ENCODE measurements at places on chromosomes 11 and 22.
A peak's percentile ranks its signal among the peaks of the same experiment; 100 is the strongest.

- no peaks in the 10 kb centered on the region for H3K36me3 ChIP-seq
- no peaks in the 10 kb centered on the region for H3K27me3 ChIP-seq
- H3K4me3 ChIP-seq: no peak overlapping the region
- DNase-seq: peak; percentile 66
- no peaks in the 10 kb centered on the region for H3K4me1 ChIP-seq
- no peak overlapping the region for H3K27ac ChIP-seq
These were observed 65.5 kb upstream of the ARHGAP20 start for GRCh38 chr11:110777775-110778174.

- no peak for DNase-seq
- no peak overlapping the region for H3K27ac ChIP-seq
- no peak overlapping the region for H3K4me3 ChIP-seq
- no peaks in the 10 kb centered on the region for H3K27me3 ChIP-seq
These were observed 35.1 kb downstream of the LINC01488 start for GRCh38 chr11:69516526-69516925.

DNA sequence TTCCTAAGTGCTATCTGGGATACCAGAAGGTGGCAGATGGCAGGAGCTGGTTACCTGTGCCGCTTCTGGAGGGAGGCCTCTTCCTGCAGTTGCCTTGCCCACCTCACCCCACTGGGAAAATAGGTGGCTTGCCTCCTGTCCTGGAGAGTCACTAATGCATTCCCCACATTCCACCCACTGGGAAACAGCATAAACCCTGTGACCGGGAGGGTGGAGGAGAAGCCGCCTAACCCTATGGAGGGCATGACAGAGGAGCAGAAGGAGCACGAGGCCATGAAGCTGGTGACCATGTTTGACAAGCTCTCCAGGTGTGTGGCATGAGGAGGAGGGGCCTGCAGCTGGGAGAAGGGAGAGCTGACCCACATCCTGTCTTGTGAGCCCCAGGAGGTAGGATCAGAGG is 5.6 kb downstream of the RIC8A start:
- H3K4me1 ChIP-seq: peaks cover 15% of the 10 kb centered on the region
- H3K27ac ChIP-seq: no peak overlapping the region
- no peak overlapping the region for H3K4me3 ChIP-seq
- no peak for DNase-seq
- H3K36me3 ChIP-seq: peaks cover 46% of the 10 kb centered on the region

DNA sequence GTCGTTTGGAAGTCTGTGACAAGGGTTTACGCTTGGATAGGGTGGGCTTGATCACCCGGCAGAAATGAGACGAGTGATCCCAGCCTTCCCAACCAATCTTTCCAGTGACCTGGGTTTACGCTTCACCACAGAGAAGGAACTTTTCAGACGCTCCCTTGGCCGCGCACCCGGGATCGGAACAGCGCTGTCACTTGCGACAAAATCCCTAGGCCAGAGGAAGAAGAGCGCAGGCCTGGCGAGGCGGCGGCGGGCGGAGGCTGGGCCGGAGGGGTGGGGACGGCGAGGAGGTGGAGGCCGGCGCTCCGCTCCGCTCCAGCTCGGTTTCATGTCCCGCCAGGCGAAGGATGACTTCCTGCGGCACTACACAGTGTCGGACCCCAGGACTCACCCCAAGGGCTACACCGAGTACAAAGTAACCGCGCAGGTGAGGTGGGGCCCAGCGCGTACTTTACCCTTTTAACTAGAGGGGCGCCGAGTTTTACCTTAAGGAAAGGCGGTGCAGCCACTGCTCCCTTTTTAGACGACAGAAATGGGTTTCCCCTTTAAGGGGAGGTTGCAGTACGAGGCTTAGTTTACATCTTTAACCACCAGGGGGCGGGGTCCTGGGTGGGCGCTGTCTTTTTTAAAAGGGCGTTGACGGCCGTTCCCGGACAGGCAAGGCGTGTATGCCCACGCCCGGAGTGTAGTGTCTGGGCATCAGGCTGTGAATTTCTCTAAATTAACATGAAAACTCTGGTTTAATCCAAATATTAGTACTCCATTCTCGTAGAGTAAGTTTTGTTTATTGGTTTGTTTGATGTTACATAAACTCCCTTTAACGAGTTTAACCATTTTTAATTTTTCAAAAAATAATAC is at the start of gene SNX15:
Gene SNX15 (plus strand): TSS at position 227 of the 855 bp plus-strand sequence. CDS start 99 bp downstream, at position 326.
- H3K4me3 ChIP-seq: peak within 1 kb of the TSS; percentile 67
- H3K27ac ChIP-seq: peak within 1 kb of the TSS; percentile 66
- no peaks in the 10 kb centered on the region for H3K27me3 ChIP-seq
- no peaks in the 10 kb centered on the region for H3K36me3 ChIP-seq
- peaks cover 10% of the 10 kb centered on the region for H3K4me1 ChIP-seq
- peak; percentile 99 for DNase-seq

- no peak for DNase-seq
- H3K4me1 ChIP-seq: no peaks in the 10 kb centered on the region
- no peak overlapping the region for H3K27ac ChIP-seq
- no peaks in the 10 kb centered on the region for H3K36me3 ChIP-seq
These were observed 131.7 kb downstream of the ARHGAP20 start for GRCh38 chr11:110580571-110580970.

- H3K27me3 ChIP-seq: no peaks in the 10 kb centered on the region
- DNase-seq: no peak
- no peaks in the 10 kb centered on the region for H3K36me3 ChIP-seq
These were observed 87.0 kb upstream of the CRYBB3 start for GRCh38 chr22:25112538-25113253.

GRCh38 chr11:130635937-130636630 is 187.6 kb downstream of the ADAMTS15 start:
- peak overlapping the region; percentile 48 for H3K4me3 ChIP-seq
- H3K27ac ChIP-seq: peak overlapping the region; percentile 97
- H3K27me3 ChIP-seq: no peaks in the 10 kb centered on the region
- DNase-seq: peak; percentile 43
- no peaks in the 10 kb centered on the region for H3K36me3 ChIP-seq
- H3K4me1 ChIP-seq: peaks cover 73% of the 10 kb centered on the region

Measured in PC-3 (cell line).